ENCODE measurements at places on chromosomes 4 and X.

GRCh38 chr4:150768497-150768896 lies 186.5 kb downstream of the MAB21L2 start:
- DNase-seq = no peak

DNA sequence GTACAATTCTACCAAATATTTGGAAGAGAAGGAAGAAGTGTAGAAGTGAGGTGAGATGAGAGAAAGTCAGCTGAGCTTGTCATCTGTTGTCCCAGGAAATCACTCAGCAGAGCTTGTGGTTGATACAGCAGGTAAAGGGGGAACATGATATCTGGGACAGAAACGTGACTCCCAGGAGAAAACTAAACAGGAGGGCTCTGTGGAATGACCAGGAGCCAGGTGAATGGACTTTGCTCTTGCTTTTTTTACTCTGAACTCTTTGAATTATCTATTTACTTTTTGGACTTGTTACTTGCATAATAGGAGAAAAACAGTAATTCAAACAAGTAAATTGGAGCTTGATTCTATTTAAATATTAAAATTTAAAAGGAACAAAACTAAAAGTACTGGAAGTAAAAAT lies 555.6 kb upstream of the FRG1 start:
- DNase-seq = no peak

DNA sequence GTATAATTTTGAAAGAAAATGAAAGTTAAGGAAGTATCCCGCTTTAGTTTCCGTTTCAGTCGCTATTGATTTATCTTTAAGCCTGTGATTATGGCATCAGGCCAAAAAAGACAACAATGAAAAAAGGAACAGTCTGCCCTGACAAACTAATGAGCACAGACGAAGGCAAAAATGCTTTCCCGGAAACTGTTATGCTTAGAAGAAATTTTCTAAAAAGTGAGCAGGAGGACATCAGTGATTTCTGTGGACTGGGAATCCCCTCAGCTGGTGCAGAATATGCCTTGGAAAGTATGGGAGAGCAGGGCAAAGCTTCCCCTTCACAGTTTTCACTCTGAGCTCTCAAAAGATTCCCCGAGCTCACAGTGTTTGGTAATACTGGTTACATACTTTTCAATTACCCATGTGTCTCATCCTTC lies 5.1 kb upstream of the CXCL10 start:
- DNase-seq = no peak

DNA sequence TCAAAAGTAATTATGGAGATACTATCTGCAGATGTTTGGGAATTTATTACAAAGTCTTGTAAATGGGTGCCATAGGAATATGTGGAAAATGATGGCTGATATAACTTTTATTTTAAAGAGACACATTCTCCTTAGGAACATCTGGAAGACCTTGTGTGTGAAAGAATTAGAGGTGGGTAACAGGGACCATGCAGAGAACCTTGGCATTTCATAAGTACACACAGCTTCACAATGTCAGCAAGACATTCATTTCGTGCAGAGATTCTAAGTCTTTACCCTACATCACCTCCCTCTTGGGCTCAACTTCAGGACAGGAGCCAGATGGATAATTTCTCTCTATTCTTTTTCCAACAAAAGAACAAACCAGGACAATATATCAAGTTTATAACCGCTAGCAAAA lies 458.1 kb upstream of the INTU start:
- no peak for DNase-seq
